ENCODE measurements at places on chromosomes 3 and 15.

DNA sequence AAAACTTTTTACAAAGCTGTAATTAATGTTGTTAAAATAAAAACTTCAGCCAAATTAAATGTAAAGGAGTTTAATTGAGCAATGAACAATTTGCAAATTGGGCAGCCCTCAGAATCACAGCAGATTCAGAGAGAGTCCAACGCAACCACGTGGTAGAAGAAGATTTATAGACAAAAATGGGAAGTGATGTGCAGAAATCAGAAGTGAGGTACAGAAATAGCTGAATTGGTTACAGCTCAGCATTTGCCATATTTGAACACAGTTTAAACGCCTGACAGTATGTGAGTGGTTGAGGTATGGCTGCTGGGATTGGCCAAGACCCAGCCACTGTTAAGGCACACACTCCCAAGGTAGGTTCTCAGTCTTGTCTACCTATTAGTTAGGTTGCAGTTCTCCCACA lies 14.4 kb upstream of the PLA2G4D start:
- no peak for DNase-seq

GRCh38 chr3:48985831-48986376 lies 4.1 kb upstream of the P4HTM start:
- no peak for DNase-seq

- no peak for DNase-seq
These were observed 294.0 kb upstream of the ATP10A start for GRCh38 chr15:26157081-26157480.

DNA sequence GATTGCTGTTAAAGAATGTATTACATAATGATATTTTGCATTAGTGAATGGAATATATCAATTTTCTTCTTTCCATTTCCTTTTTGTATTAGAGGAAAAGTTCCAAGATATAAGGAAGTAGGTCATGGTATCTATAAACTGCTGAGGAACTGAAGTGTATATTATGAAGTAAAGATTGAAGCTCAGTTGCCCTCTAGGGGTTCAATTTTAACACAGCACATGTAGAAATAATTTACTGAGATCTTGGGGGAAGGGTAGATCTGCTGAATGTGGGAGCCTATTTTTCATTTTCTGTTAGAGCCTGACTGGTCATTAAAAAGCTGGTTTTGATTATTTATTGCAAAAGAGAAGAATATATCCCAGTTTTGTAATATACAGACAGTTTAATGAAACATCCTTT lies 45.2 kb downstream of the CMC1 start:
- peak; percentile 48 for DNase-seq

GRCh38 chr15:39287322-39288195 lies 293.3 kb upstream of the THBS1 start:
- DNase-seq, result no peak

- no peak for DNase-seq
These were observed 8.8 kb upstream of the GRAMD1C start for GRCh38 chr3:113829576-113830354.

GRCh38 chr3:45617430-45618080 lies 23.0 kb downstream of the LIMD1 start:
- DNase-seq, result no peak

DNA sequence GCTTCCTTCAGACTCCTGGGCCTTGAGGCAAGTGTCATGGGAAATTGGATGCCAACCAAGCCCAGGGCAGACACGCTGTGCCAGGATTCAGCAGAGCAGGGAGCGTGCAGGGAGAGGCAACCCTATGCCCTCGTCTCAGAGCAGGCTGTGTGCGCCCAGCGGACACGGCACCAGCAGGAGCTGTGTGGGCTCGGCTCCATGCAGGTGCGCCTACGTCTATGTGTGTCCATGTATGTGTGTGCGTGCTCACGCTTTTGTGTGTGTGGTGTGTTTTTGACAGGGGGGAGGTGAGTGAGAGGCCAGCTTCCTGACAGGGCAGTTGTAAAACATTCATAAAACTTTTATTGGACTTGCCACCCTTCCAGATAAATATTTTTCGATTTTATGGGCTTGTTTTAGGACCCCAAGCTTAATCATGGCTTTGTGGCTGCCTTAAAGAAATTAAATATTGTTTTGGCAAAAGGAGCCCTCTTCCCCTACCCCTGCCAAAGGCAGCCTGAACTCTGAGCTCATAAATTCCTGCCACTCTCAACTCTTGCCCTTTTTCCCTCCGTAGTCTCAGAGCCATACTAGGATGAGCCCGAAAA lies 84.4 kb downstream of the DNAJB8 start:
- DNase-seq, result no peak

DNA sequence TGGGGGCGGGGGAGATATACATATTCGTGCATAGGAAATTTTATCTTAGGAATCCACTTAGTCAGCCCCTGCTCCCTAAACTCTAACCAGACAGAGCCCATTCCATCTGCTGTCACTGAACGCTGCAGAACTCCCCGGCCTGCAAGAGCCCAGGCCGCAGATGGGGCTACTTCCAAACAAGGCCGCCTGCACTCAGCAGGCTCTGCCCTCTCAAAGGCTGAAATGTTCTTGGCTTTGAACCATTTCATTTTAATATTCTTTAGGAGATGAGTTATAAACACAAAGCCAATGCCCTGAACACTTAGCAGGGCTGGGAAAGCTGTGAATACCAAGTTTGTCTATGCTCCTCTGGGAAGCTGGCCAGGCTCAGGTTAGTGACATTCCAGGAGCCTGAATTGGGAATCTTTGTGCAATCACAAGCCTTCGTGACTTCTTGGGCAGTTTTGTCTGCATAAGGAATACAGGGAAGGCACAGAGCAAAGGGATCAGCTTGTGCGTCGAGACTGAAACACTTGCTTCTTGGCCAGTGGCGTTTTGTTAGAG lies 65.0 kb downstream of the SYNM start:
- no peak for DNase-seq

DNA sequence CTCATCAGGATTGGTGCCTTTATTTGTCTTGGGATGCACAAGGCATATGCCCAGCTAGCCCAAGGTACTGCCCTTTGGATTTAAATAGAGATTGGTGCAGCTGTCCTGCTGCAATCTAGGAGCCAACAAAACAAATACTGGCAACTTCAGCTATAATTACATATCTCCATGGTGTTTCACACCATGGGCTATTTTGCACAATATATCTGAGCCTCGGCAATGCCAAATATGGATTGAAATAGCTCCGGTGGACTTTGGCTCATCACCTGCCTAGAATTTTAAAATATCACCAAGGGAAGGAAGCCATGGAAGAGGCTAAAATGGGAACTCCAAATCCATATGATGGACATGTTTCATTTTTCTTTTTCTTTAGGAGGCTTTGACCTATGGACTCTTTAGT lies 367.8 kb upstream of the UMPS start:
- DNase-seq, result no peak

DNA sequence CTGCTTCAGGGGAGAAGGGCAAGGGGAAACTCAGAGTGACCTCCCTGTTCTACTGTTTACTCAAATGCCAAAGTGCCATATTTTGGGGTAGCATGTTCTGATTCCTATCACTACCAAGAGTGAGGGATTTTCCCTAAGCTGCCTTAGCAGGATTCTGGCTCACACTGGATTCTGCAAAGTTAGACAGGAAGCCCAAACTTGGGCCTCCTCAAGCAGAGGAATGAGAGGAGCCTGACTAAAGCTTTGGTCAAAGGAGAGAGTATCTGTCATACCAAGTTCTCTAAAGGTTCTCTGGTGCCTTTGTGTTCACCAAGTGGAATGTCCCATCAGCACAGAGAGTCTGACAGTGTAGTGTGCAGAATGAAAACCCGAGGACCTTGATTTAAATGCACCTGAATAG lies 8.8 kb upstream of the RARB start:
- DNase-seq, result no peak

DNA sequence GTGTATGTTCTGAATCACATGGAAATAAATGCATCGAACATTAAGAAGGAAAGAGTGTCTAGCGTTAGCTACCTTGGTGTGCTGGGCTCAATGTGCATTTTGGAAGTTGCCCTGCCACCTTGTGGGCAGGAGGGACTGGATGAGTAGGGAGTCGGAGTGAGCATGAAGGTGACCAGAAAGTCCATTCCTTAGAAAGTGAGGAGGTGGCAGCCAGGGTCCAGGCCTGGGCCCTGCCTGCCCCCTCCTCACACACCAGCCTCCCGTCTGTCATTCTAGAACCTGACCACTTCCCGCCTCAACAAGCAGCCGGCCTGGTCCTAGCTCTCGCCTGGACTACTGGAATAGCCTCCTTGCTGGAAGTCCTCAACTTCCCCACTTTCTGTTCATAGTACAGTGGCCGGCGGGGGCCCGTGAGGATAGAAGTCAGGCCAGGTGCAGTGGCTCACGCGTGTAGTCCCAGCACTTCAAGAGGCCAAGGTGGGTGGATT lies 10.2 kb upstream of the GATA2 start:
- peak; percentile 19 for DNase-seq

- no peak for DNase-seq
These were observed 45.1 kb upstream of the PLXND1 start for GRCh38 chr3:129651435-129652202.

DNA sequence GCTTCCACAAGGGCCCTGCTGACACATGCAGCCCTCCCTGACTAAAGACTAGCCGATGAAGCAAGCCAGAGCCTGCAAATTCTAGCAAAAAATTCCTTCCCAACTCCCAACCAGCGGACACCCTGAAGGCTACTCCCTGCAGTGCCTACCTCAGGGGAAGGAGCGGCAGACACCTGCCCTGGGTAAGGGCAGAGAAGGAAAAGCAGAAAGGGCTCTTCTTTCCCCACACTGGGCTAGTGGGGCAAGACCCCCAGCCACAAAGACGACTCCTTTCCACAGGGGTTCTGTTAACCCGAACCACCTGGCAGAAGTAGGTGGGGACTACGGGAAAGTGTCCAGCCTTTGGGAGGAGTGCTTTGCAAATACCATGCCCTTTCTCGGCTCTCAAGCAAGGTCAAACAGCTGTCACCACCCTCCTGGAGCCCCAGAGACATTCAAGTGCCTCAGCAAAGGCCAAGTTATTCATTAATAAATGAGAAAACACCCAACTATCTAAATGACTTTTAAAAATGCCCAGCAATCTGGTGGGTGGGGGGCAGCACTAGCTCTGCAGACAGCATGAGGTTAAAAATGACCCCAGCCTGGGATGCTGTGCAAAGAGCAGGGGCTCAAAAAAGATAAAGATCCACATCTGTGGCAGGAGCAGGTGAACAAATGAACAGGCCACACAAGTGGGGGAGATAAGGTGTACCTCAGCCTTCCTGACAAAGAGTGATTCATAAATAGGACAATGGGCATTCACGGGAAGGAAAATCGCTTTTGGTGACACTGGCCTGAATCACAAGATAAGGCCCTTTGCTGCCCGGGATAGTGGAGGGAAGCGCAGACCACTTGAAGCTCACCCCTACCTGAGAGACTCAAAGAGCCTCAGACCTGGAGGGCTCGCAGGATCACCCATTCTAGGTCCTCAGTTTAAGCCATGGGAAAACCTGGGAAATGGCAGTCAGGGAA lies 33.0 kb downstream of the CCDC12 start:
- DNase-seq, result no peak

GRCh38 chr3:8841472-8841871 lies 72.1 kb upstream of the OXTR start:
- DNase-seq, result no peak

- peak; percentile 95 for DNase-seq
These were observed 73.4 kb downstream of the NUP210 start for GRCh38 chr3:13346481-13347389.

DNA sequence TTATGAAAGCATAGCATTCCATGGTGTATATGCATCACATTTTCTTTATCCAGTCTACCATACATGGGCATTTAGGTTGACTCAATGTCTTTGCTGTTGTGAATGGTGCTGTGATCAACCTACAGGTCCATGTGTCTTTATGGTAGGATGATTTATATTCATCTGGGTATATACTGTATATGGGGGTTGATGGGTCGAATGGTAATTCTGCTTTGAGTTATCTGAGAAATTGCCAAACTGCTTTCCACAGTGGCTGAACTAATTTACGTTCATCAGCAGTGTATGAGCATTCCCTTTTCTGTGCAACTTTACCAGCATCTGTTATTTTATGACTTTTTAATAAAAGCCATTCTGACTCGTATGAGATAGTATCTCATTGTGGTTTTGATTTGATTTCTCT lies 662.4 kb upstream of the BCHE start:
- DNase-seq, result no peak

DNA sequence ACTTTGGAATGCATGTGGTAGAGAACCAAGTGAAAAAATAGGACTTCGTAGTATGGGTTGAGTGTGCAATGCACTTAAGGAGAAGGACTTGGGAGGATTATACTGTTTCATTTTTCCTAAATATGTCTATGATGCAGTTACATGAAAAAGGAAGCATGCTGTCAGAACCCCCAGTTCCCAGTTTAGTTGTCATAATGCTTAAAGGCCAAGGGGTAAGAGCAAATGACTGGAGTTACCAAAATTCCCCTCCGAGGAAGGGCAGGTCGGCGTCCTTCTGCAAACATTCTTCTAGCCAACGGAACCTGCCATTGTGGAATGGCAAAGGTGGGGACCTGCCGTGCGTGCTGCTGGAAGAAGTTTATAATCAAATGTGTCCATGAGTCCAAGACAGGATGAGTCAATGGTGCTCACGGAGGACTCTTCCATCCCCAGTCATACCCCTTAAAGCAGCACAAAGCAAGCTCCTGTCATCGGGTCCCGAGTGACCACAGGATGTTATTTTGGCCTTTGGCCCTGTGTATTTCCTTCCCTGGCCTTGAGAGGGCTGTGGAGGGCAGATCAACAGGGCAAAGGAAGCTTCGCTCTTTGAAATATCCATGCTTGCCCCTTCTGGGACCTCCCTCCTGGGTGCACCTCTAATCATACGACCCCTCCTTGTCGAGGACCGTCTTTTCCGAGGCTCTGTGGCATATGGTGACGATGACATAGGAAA lies 93.2 kb downstream of the SLCO3A1 start:
- DNase-seq, result no peak

GRCh38 chr3:183823963-183824362 lies 1.4 kb downstream of the MAP6D1 start:
- DNase-seq, result no peak

- no peak for DNase-seq
These were observed 164.8 kb downstream of the SYNPR start for GRCh38 chr3:63442918-63443317.

GRCh38 chr3:41000471-41000870 lies 198.8 kb upstream of the CTNNB1 start:
- DNase-seq, result no peak

DNA sequence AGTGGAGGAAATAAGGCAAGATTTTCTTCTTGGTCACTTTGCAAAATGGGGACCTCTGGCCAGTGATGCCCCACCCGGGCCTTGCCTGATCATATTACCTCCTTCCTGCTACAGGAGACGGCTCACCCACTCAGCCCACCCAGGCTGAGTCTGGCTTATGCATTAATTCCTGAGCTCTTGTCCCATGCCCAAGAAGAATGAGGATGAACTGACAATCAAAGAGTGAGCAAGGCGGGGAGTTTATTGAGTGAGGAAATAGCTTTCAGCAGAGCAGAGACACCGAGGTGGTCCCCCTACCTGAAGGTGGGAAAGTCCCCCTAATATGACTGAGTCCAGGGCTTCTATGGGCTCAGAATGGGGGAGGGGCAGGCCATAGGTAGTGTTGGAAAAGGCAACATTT lies 107.5 kb downstream of the EOMES start:
- DNase-seq, result no peak

DNA sequence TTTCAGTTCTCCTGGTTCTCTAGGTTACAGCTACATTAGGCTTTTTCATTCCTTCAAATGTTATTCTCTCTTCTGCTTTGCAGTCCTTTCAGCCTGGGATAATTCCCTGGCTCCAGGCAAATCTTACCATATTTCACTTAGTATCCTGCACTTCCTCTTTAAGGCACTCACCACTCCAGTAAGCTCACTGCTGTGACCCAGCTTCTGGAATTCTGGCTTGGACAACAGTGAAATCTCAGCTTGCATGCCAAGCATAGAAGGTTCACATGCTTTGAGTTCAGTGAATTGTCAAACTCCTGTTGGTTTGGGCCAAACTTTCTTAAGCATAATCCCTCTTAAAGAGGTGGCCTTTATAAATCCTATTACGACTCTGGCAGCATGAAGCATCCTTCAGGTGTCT lies 69.4 kb downstream of the SCN10A start:
- no peak for DNase-seq
